ENCODE measurements at places on chromosomes 16 and 17. TPM values are rescaled to one million over a fixed set of nuclear protein-coding genes. Genes with fewer than 3 reads are reported as not detected.

GLP2R gene
- total RNA-seq = 0.91 TPM

HP gene
- 3.6 TPM for total RNA-seq

DNA sequence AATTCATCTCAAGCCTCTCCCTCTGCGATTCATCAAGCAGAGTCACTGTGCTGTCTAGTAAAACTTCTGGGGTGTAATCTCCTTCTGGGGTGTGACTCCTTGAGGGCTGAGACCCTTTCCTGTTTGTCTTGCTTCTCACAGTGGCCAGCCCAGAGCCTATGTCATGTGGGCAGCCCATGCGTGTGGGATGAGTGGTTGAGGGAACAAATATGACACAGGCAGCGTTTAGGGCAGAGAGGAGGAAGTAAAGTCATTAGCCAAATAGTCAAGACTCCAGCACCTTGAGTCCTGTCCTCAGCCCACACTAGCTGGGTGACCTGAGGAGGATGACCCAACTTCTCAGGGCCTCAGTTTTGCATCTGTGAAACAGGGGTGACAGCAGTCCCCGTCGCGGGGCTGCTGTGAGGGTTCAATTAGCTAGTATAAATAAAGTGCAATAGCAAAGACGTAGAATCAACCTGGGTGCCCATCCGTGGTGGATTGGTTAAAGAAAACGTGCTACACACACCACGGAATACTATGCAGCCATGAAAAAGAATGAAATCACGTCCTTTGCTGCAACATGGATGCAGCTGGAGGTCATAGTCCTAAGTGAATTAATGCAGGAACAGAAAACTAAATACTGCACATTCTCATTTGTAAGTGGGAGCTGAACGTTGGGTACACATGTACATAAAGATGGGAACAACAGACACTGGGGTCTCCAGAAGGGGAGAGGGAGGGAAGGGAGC lies 4.5 kb upstream of the ITGAX start:
- no peak for DNase-seq

GRCh38 chr16:72833969-72834368 lies 214.0 kb downstream of the ZFHX3 start:
- DNase-seq = no peak

GRCh38 chr16:53142823-53143568 lies 88.2 kb downstream of the CHD9 start:
- DNase-seq = no peak
